Effector memory CD8-positive, alpha-beta T cell (primary cell): ENCODE measurements at places on chromosomes 5 and 9.

DNA sequence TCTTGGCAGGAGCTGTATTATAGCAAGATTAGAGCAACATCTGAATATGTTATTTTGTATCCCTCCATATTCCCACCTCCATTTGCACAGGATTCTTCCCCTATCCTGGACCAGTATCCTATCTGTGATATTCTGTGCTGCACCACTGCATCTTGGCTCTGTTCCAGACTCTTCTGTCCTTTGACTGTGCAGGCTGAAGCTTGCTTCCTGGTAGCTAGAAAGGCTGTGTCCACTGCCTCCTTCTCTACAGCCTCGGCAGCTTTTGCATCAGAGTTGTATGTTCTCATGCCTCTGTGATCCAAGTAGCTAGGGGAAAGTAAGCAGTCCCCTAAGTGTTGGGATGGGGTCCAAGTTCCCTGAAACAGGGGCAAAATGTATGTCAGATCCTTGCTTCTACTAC, 104.1 kb downstream of the GAS1 start:
- DNase-seq = no peak

- no peak for DNase-seq
Observed at GRCh38 chr5:35440409-35440808, 177.3 kb upstream of the SPEF2 start.

- DNase-seq = peak; percentile 38
Observed at GRCh38 chr9:131264231-131264630, 12.1 kb downstream of the FAM78A start.

- no peak for DNase-seq
Observed at GRCh38 chr5:154288145-154288544, 97.6 kb downstream of the GALNT10 start.

- DNase-seq = no peak
Observed at GRCh38 chr9:131081868-131082267, 14.5 kb upstream of the AIF1L start.

- DNase-seq = no peak
Observed at GRCh38 chr5:3827624-3828023, 232.0 kb downstream of the IRX1 start.

DNA sequence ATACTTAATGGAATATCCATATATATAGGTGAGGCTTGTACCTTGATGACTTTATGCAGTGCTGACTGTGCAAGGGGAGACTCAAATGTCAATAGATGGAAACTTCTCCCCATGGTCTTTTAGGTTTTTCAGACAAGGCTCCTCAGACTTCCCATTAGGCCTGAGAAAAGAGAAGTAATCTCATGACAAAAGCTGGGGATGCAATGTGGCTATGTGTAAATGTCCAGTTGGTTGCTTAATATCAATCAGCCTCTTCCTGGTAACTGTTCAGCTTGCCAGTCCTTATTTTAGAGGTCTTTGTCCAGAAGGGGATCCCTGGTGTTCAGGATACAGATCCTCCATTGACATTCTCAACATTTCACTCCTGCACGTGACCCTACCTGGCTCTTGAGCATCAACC, 621.1 kb upstream of the CDH18 start:
- DNase-seq = no peak

GRCh38 chr9:36100532-36100931, 36.0 kb upstream of the GLIPR2 start:
- DNase-seq = no peak

DNA sequence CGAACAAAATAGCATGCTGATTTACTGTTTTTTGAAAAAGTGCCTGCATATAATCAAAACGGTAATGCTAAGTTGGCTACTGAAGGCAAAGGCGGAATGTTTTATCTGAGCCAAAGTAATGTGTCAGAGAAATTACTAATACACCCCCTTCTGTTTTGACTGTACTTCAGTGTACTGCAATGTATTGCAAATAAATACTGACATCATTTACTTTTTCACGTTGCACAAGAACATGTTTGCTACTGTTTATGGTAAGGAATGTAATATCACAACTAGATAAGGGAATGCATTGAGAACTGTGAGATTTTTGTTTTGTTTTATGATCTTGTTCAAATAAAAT, 813 bp upstream of the AGTPBP1 start:
- DNase-seq = no peak

- peak; percentile 8 for DNase-seq
Observed at GRCh38 chr5:75612226-75612569, 945 bp downstream of the ANKDD1B start.

GRCh38 chr9:117249799-117250198, 165.1 kb downstream of the ASTN2 start:
- DNase-seq = no peak

GRCh38 chr5:137054792-137055191, 444.3 kb downstream of the SPOCK1 start:
- DNase-seq = no peak

GRCh38 chr5:2675548-2675947, 75.9 kb downstream of the IRX2 start:
- DNase-seq = no peak

GRCh38 chr9:592225-592624, 249.3 kb upstream of the DMRT1 start:
- no peak for DNase-seq

GRCh38 chr5:129077433-129078075, 17.0 kb upstream of the ISOC1 start:
- no peak for DNase-seq

GRCh38 chr5:14953075-14953607, 81.6 kb upstream of the ANKH start:
- DNase-seq = no peak

DNA sequence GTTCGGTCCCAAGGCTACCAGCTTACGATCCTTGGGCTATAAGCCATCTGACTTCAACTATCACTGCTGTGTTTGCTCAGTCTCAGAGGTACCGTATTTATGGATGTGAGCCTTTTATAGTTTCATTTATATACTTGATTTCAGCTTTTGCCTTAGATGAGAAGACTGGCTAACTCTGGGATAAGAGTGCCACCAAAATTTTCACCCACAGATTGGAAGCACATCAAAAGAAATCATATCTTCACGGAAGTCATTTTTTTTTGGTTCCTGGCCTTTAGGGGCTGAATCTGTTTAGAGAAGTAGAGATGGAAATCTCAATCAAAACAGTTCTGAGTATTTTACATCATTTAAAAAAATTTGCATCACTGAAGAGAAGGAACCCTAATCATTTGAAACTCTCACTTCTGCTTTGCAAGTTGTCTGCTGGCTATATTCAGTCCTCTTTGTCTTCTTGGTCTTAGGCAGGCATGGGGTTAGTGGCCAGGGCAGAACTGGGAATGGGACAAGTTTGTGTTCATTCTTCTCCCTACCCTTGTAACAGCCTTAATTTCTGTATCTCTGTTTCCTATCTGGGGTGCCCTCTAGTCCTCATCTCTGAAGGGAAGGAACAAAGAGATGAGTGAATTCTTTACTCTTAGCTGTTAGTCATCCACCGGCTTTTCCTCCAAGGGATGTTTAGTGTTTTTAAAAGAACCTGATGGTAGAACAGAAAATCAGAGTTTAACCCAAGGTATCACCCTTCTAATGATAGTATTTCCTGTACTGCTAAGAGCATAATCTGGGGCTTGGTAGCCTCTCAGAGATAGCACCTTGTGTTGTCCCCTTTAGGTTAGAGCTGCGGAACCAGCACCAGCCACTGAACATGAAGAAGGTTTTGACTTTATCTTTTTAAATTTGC, 14.1 kb upstream of the TNFAIP8 start:
- DNase-seq = no peak

DNA sequence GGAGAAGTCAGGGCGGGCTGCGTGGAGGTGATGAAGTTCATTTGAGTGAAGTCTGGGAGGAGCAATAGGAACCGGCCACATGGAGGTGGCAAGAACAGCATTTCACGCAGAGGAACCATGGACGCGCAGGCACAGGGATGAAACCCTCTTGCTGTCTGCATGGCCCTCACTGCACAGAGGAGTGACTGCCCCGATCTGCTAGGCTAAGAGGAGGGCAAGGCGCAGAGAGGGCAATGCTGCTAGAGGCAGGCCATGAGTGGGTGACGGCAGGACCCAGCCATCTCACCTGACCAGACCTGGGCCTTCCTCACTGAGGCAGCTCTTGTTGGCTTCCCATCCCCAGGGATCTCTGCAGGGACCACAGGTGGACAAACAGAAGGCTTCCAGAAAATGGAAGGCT, 90.3 kb downstream of the BARX1 start:
- DNase-seq = no peak

DNA sequence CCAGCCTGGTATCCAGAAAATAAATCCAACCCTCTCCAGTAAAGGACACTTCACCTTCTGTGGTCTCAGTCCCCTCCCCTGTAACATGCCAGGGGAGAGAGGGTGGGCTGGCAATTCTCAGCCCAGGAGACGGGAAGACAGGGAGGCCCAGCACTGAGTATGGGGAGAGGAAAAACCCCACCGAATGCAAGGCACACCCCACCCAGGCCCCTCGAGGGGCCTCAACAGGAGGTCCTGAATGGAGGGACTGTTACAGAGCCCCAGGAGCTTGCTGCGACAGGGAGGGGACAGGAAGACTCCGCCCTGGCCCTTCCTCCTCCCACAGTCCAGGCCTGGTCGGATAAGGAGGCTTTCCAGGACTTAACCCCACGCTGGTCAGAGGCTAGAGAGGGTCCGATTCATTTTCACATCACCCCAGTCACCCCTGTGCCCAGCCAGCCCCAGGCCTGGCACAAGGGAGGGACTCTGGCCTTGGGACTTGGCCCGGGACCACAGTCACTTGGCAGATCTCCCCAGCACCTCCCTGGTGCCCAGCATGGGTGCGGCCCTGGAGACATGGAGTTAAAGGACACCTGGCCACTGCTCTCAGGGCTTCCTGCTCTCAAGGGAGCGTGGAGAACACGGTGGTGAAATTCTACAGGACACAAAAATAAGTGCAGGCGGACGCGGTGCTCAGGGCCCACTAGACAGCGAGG, 44.9 kb upstream of the STXBP1 start:
- no peak for DNase-seq

DNA sequence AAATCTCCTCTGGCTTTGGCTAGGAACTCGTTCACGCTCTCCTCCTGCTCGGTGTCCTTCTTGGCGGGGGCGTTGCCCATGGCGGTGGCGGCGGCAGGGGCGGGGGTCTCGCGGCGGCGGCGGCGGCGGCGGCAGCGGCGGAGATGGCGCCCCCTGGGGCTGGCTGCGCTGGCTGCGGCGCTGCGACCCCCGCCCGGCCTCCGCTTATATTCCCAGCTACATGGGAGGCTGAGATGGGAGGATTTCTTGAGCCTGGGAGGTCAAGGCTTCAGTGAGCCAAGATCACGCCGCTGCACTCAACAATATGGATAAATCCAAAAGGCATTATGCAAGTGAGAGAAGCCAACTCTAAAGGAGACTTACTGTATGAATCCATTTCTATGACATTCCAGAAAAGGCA, at the start of gene PRKACG:
Gene PRKACG (minus strand): TSS at position 101 of the 400 bp plus-strand sequence. CDS start 21 bp downstream, at position 80.
- no peak for DNase-seq

GRCh38 chr5:54658010-54658409, 140.5 kb downstream of the SNX18 start:
- no peak for DNase-seq

DNA sequence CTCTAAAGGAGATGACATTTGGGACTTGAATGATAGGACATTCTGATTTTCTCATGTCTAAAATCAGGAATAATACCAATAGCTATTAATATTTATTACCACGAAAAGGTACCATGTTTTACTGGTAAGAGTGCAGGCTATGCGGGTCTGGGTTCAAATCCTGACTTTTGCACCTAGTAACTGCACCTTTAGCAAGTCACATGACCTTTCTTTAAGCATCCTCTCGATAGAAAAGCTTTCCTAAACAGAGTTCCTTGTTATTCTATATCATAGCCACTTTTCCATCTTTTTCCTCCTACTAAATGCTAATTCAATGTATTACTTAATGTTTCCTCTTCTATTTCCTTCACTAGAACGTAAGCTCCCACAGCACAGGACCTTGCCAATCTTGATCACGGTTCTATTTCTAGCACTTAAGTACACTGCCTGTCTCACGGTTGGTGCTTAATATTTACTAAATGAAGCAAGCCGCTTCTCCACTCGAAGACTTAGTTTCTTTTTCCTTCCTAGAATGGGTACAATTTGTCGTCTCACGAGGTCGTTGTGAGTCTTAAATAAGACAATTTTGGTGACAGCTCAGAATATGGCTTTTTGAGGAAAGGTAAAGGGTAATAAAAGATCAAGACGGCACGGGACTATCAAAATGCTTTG, 816 bp downstream of the RBM18 start:
- DNase-seq = peak; percentile 1

GRCh38 chr5:175464942-175465233, 13.5 kb upstream of the SFXN1 start:
- DNase-seq = no peak

DNA sequence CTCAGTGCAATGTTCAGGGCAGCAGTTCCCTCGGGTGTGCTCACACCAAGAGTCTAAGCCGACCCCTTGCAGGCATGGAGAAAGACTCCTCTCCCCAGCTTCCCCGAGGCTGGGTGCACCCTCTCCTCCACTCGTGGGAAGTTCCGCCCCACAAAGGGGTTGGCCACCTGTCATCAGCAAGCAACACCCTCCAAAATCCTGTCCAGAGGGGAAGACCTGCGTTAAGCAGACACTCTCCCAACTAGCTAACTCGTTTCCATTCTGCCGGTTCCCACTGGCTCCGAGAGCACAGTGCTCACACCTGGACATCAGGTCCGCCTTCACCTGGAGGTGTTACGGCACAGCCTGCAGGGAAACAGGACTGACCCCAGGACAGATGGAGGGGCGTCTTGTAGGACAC, 117.9 kb upstream of the IRX4 start:
- DNase-seq = no peak

GRCh38 chr9:86706391-86706790, 240.9 kb downstream of the GAS1 start:
- DNase-seq = no peak

DNA sequence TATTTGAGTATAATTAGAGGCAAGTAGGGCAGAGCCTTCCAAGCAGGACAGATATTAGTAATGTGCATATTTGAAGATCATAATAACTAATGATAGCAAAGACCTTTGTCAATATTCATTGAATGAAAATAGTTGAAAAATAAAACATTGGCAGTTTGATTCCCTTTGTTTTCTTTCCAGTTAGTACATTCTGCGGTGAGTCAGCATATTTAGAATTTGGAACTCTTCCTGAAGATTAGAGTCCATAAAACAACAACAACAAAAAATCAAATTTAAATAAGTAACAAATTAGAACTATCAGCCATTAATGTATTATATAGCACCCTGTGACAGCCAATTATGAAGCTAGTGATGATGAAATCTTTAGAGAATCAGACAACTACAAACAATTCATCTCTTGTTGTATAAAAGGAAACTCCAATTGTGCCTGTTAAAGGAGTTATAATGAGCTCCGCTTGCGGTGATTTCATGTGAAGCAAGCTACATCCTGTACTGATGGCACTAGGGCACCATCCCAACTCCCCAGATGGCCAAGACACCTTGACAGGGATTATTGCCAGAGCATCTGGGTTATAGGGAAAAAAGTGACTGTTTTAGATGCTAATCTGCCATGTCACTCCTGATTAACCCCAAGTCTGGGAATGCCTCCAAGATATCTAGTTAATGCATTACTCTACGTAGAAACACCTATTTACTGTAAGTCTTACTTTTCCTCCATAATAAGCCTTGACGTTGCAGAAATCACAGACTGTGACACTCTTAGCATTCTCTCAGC, 6.8 kb downstream of the IFNA8 start:
- DNase-seq = no peak

- no peak for DNase-seq
Observed at GRCh38 chr5:120297616-120298015, 166.5 kb upstream of the PRR16 start.

GRCh38 chr5:138460032-138460693, 5.1 kb upstream of the EGR1 start:
- DNase-seq = no peak

GRCh38 chr5:149392718-149393117, 13.6 kb upstream of the IL17B start:
- no peak for DNase-seq
